ENCODE measurements at places on chromosomes 2 and 18.

GRCh38 chr2:23556929-23557328 is 171.9 kb downstream of the KLHL29 start:
- DNase-seq, result peak; percentile 99

GRCh38 chr2:54522624-54523281 is 66.6 kb downstream of the SPTBN1 start:
- peak; percentile 62 for DNase-seq

DNA sequence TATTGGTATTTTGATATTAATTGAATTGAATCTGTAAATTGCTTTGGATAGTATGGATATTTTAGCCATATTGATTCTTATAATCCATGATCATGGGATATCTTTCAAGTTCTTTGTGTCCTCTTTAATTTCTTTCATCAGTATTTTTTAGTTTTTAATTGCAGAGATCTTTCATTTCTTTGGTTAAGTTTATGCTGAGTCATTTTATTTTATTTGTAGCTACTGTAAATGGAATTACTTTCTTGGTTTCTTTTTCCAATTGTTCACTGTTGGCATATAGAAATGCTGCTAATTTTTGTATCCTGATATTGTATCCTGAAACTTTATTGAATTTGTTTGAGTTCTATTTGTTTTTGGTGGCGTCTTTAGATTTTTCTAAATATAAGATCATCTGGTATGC is 79.5 kb upstream of the DSEL start:
- no peak for DNase-seq

DNA sequence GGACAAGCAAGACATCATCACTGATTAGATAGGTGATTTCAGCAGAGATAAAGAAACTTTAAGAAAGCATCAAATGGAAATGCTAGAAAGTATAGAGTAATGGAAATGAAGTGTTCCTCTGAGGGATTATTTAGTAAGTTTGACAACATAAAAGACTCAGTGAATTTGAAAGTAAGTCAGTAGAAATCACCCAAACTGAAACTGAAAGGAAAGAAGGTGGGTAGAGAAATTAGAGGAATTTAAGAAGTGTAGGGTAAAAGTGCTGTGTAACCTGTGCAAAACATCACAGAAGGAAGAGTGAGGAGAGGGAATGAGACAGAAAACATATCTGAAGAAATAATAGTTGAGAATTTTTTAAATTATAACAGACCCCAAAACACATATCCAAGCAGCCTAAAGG is 343.1 kb downstream of the CBLN2 start:
- DNase-seq, result no peak

DNA sequence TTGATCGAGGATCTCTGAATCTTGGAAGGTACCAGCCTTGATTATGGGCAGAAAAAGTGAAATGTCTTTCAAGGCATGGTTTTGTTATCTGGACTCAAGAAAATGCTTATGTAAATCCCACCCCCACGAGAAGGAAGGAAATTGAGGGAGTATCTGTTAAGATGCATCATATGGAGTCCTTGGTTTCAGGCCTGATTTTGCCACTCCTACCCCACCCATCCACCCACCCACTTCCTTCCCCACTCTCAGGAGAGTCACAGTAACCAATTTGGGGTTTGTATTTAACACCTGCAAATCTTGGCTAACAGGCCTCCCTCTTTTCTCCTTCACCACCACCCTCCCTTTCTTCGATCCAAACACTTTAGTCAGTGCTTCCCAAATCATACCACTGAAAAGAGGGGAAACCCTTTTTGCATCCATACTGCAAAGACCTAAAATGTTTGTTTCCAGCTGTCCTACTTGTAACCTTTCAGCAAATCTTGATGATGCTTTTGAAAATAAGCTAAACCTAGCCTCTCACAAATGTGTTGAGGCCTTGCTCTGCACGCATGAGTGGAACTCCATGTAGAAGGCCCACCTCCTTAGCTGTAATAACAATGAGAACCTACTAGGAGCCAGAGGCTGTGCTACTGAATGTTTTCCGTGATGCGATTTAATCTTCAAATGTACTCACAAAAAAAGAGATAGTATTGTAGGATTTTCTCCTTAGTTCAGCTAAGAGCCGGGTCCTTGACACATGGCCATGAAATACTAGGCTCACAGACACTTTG is 34.8 kb downstream of the POU3F3 start:
- no peak for DNase-seq

DNA sequence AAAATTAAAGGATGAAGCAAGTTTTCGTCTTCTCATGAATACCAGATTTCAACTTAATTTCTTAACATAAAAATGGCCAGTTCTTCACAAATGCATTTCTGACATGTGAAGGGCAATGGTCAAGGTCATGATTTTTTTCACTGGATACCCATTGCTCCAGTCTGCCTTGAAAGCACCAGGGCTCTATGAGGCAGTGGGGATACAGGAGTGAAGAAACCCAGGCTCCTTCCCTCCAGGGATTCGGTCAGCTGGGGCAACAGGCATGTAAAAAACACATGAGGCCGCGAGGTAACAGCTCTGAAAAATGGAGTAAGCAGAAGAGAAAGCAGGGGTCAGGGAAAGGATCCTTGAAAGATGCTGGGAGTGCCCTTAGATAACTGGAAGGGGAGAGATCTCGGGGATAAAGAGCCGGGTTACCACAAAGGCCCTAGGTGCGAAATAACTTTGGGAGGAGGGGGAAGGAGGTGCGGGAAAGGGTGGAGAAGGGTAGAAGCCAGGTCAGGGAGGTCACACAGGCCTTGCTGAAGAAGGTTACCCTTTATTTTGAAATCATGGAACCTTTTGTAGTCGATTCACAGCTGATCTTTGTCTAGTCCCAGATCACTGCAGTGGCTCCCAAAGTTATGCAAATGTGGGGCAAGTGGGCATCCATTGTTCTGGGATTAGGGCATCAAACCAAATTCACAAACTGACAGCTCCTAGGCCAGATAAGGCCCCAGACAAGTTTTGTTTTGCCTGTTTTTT is 5.2 kb upstream of the SPRED2 start:
- no peak for DNase-seq

GRCh38 chr2:20913491-20913890 is 90.6 kb upstream of the LDAH start:
- no peak for DNase-seq

- no peak for DNase-seq
These were observed 2.6 kb downstream of the HS6ST1 start for GRCh38 chr2:128315829-128316776.

DNA sequence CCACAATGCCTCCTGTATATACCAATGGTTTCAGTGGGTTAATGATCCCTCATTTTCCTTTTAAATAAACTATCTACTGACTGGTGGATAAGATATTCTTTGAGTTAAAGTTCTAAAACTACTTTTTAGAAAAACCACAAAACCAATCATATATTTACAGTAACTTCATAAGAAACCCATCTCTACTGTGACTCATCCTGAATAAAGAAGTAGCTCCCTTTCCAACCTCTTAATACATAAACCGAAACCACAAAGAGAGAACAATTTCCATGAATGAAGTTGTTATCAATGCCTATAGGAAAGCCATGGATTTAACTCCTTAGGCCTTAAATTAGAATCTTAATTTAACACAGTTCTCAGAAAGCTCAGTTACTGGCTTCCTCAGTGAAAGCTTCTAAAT is 227.0 kb upstream of the SMAD7 start:
- no peak for DNase-seq

- no peak for DNase-seq
These were observed 28.2 kb upstream of the INO80C start for GRCh38 chr18:35525795-35526494.
